Hematopoietic multipotent progenitor cell treated with erythropoietin and hydrocortisone succinate and interleukin-3 and kit ligand, for 15 days (in vitro differentiated cells): ENCODE measurements at places on chromosomes 2 and 18.

GRCh38 chr2:10059016-10059351 lies 15.6 kb downstream of the KLF11 start:
- no peak for DNase-seq

GRCh38 chr18:8816816-8817215 lies 111.5 kb downstream of the MTCL1 start:
- DNase-seq, result no peak

DNA sequence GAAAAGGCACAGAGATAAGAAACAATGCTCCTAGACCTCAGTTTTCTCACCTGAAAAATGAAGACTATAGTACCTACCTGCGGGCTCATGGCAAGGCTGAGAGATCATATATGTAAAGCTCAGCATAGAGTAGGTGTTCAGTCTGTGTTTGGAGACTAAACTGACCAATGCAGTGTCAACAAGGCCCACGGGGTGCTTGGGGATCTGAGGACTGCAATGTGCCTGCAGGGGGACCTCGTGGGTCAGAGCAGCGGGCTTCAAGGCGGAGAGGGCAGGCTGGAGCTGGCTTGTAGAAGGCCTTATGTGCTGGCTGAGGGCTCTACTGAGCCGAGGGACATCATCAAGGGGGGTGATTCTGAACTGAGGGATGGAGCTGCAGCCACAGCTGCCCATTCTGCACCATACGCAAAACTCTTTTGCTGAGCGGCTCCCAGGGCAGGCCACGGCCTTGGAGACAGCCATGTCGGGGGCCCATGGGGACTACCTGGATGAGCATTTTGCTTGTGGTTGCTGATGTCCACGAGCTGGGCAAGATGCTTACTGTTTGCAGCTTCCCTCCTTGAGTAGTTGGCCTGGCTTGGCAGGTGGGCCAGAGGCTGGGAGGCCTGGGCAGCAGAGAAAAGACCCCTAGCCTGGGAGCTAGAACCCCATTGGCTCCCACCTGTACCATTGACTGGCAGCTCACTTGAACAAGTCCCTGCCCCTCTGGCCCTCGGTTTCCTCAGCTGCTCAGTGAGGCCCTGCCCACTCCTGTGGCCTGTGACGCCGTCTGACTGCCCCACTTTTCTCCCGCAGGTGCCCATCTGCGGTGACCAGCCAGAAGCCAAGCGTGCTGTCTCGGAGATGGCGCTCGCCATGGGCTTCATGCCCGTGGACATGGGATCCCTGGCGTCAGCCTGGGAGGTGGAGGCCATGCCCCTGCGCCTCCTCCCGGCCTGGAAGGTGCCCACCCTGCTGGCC lies 23.5 kb downstream of the STEAP3 start:
- no peak for DNase-seq

DNA sequence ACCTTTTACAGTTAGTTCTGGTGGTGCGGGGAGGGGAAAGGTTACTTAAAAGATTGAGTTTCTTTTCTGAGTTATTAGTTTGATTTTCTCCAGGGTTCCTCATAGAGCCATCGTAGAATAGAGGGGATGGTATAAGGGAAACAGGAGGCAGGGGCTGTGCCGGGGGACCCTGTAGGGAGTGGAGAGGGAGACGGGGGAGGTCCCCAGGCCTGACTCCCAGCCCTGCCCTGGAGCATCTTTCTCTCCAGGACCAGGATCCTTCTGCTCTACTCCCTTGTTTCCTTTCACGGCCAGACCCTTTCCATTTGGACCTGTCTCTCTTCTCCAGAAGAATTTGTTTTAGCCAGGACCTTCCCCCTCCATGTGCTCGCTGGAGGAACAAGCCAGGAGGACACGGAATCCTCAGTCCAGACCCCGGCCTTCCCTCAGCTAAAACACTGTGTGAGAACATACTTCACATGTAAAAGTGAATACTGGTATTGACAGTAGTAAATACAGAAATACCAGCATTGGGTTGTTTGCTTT lies 35.4 kb downstream of the DGKD start:
- DNase-seq, result no peak

GRCh38 chr2:164771897-164772296 lies 69.7 kb downstream of the COBLL1 start:
- DNase-seq, result no peak
